ENCODE measurements at places on chromosomes 6 and 20.

GRCh38 chr6:91877994-91878393, 1291.1 kb upstream of the MAP3K7 start:
- no peak for DNase-seq

GRCh38 chr6:4905826-4906225, 98.0 kb downstream of the RPP40 start:
- DNase-seq = no peak

DNA sequence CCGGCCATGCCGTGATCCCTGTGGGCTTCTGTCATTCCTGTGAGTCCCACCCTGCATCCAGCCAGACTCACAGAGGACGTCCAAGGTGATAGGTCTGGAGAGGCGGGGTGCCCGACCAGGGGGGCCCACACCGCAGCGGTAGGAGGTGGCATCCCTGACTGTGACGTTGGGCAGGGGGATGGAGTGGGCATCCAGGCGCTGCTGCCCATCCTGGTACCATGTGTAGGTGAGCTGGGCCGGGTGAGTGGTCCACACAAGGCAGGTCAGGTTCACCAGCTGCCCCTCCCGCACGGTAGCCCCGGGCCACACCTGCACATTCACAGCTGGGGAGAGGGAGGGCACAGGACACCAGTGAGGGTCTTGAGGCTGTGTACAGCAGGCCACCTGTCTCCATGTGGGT, 11.6 kb upstream of the ADAM33 start:
- DNase-seq = no peak

- no peak for DNase-seq
Observed at GRCh38 chr20:50445354-50446151, 64.6 kb upstream of the PTPN1 start.

DNA sequence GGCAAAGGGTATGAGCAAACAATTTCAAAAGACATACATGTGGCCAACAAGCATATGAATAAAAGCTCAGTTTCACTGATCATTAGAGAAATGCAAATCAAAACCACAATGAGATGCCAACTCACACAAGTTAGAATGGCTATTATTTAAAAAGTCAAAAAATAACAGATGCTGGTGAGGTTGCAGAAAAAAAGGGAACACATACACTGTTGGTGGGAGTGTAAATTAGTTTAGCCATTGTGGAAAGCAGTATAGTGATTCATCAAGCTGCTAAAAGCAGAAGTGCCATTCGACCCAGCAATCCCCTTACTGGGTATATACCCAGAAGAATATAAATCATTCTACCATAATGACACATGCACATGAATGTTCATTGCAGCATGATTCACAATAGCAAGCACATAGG, 6.7 kb upstream of the KHDC1L start:
- no peak for DNase-seq

All from CD4-positive, alpha-beta T cell treated with Interleukin-17A for 1 hour (primary cell).